ENCODE measurements at places on chromosomes 16 and 17. TPM values are rescaled to one million over a fixed set of nuclear protein-coding genes. Genes with fewer than 3 reads are reported as not detected.

The ESRP2 gene
- 1.9 TPM for total RNA-seq

The CORO6 gene
- 72.1 TPM for total RNA-seq

The MMP2 gene
- 59.1 TPM for total RNA-seq

The PRKCA gene
- total RNA-seq: 17.2 TPM

The CYGB gene
- total RNA-seq: 37.9 TPM

The TEX2 gene
- total RNA-seq: 55.8 TPM

The TMEM107 gene
- 5.7 TPM for total RNA-seq

The KRT9 gene
- not detected for total RNA-seq

The SECTM1 gene
- 2.3 TPM for total RNA-seq
